Smooth muscle cell of the pulmonary artery (primary cell): ENCODE measurements at places on chromosomes 2 and 18. TPM values are rescaled to one million over a fixed set of nuclear protein-coding genes. Genes with fewer than 3 reads are reported as not detected.

Gene C2orf78
- not detected in 2 replicates for total RNA-seq

Gene REG3G
- not detected in 2 replicates for total RNA-seq

Gene SPHKAP
- total RNA-seq: 0.13 TPM in 1 of 2 replicates, not detected in the other

Gene CD8B2
- total RNA-seq: not detected in 2 replicates

Gene DPP4
- 39.1 and 50.5 TPM in 2 replicates for total RNA-seq

Gene CXXC1
- total RNA-seq: 38.4 and 40.1 TPM in 2 replicates
